Amniotic epithelial cell (primary cell): ENCODE measurements at places on chromosomes 12 and 14.
A peak's percentile ranks its signal among the peaks of the same experiment; 100 is the strongest.

GRCh38 chr12:45208604-45209487 is 7.0 kb upstream of the ANO6 start:
- DNase-seq = peak; percentile 71

- DNase-seq = no peak
Measured at GRCh38 chr12:122031342-122032216, 9.9 kb downstream of the BCL7A start.

GRCh38 chr12:110560946-110561345 is 22.2 kb downstream of the PPTC7 start:
- no peak for DNase-seq

GRCh38 chr12:95416111-95416636 is 57.8 kb upstream of the METAP2 start:
- DNase-seq = no peak

DNA sequence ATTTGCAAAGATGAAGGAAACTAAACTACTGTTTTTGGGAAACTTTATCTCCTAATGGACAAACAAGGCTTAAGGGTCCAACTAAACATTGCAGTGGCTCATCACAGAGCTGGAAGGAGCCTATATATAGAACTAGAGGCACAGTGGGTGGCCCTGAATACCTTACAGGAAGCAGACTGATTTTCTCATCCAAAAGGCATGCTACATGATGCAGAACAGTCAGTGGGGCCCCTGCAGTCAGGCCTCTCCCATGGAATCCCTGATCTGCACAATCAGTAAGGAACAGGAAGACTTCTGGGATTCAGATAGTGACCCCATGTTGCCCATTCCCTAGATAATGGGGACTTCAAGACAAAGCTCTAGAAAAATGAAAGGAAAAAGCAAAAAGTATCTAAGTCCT is 1.9 kb upstream of the LLPH start:
- DNase-seq = peak; percentile 92

GRCh38 chr14:84804468-84804867 is 725.5 kb upstream of the FLRT2 start:
- DNase-seq = peak; percentile 91

DNA sequence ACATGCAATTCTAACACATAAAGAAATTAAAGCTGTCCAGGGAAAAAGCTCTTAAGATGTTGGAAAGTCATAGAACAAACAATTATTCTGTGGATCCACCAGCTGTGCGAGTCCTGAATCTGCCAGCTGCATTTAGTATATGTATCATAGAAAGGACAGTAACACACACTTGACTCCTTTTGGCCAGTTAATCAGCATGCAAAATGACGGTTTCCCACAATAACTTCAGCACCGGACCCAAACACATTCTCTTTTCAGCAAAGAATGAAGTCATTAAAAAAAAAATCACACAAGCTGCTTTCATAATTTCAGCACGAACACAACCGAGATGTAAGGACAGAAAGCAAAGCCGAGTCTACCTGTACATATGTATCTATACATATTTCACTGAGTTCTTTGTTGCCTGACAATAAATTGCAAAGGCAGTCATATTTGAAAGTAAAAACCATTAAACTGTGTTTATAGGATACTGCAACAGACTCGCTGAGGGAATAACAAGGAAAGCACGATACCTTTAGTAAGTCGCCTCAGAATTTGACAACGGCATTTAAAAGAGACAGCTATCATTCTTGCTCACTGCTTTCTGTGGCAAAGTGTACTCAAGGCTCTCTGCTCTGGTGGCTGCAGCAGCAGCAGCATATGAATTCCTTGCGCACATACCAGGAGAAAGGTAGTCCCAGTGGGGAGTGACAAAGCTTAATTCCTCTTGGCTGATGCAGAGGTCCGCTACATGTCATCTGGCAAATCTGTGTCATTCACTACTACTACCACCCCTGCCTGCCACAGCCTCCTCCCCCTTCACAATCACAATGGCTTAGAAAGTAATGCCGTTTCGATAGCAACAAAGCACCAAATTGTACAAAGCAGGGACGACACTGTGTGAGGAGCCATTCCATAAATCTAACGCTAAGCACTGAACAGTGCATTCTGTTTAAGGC is at the start of gene GRIP1:
Gene GRIP1 (minus strand): TSS at position 739 of the 938 bp plus-strand sequence. CDS start 172 bp downstream, at position 567.
- DNase-seq = no peak
